ENCODE measurements at places on chromosomes 4 and X.

DNA sequence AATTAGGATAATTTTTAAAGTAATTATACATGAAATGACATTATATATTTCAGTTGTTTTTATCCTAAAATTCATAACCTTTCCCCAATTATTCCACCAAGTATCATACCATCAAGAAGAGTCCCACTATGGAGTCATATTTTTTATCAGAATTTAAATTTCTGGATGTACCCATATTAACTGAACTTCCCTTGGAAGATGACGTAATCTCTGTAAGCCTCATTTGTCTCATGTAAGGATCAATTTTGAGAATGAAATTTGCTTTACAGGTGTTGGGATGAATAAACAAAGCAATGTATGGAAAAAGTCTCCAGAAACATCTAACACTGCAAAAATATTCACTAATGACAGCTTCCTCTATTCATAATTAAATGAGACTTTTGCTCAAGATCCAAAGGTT, 147.5 kb downstream of the NPFFR2 start:
- DNase-seq = no peak

DNA sequence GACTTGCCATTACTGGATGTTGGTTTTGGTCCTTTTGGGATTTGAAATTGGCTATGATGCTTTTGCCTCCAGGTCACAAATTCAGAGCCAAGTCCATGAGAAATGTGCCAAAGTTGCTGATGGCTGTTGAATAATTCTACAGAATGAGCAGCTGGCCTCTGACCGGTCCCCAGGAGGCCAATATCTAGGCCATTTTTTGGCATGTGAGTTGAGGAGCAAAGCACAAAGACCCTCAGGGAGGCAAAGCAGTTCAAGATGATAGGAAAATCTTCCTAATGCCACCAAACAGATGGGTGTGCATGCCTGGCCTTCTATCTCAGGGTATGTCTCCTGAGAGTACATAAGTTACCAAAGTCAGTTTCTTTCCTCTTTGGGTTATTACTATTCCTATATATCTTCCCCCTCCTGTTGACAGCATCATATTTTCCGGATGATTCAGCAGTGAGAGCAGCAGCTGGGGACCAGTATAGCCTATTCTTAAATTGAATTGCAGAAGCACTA, 44.4 kb downstream of the SEL1L3 start:
- no peak for DNase-seq

- DNase-seq = no peak
Observed at GRCh38 chr4:188145601-188146000, 6.4 kb downstream of the TRIML1 start.

GRCh38 chrX:150587585-150588503, 19.4 kb downstream of the MTM1 start:
- DNase-seq = peak; percentile 60

GRCh38 chr4:146023334-146023967, 84.8 kb upstream of the ZNF827 start:
- DNase-seq = no peak

All from CD4-positive, alpha-beta T cell treated with Interleukin-21 for 1 hour (primary cell).